Hematopoietic multipotent progenitor cell treated with erythropoietin and hydrocortisone succinate and interleukin-3 and kit ligand, for 4 days (in vitro differentiated cells): ENCODE measurements at places on chromosomes 4 and X.

DNA sequence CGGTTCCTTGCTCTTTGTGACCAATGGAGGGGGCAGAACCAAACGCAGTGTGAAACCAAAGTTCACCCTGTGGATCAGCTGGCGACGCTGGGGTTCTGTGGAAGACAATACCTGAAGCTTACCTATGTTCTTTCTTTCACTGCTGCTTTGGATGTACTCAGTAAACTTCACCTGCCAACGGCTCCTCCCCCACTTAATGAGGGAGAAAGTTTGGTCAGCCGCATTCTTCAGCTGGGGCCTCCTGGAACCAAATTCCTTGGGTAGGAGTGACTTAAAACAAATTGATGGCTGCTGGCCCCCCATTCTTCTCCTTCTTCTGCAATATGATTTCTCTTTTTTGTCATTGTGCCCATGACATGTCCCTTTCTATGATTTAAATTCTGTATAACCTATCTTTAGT lies 282.4 kb downstream of the ANK2 start:
- DNase-seq, result no peak

DNA sequence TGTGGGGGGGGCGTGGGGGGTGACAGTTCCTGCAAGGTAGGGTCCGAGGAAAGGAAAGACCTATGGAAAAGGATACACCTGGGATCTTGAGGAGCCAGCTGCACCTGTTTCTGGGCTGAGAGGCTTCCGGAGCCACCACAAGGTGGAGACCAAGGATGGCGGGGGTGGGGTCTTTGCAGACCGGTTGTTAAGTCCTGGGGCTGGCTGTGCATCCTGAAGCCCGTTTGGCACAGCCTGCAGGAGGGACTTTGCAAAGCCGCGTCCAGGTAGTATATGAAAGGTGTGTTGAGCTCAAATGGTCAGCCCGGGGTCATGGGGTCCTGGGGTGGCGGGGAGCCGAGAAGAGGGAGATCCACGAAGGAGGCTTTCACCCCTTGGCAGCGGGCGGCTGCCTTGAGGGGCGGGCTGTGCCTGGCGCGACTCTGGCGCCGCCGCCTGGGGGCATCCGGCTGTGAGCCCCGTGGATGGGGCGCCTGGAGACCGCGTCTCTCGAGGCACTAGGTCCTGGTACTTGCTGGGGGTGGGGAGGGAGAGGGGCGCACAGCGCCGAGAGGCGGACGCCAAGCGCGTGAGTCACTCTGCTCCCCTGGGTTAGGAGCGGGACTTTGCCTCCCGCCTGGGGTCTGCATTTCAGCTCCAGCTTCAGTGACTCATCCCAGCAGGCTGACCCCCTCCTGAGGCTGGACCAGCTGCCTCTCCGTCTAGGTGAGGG lies 58.2 kb upstream of the DYNLT3 start:
- peak; percentile 32 for DNase-seq

- DNase-seq, result no peak
Observed at GRCh38 chr4:108398836-108399235, 221.5 kb upstream of the RPL34 start.

GRCh38 chr4:87532109-87532508 lies 2.9 kb upstream of the SPARCL1 start:
- no peak for DNase-seq

DNA sequence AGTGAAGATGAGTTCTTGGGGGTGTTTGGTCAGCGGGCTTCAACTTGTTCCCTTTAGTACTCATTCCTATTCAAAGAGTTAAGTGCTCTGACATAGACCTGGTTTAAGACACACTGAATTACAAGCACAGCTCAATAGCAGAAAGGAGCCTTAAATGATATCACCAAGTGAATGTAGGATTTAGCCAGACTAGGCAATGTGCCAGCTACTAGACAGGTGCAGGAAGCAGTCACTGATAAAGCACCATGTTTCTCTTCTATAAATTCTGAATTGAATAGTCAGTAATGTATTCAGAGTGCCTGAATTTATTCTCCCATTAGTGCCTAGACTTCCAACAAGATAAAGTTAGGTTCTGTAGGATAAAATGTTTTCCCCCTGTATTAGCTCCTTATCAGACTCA lies 63.6 kb downstream of the ASB9 start:
- peak; percentile 59 for DNase-seq

DNA sequence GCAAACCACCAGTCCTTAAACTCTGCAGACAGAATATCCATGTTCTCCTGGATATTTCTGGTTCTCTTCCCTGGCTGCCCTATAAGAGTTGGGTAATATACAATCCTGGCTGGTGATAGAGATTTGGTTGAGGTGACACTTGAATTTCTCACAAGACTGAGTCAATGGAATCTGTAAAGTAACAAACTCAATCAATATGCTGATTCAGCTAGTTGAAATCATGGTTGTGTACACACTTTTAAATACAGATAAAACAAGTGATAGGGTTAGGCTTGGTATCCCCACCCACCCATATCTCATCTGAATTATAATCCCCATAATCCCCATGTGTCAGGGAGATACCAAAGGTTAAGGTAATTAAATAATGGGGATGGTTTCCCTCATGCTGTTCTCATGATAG lies 349.2 kb upstream of the MAD2L1 start:
- no peak for DNase-seq

DNA sequence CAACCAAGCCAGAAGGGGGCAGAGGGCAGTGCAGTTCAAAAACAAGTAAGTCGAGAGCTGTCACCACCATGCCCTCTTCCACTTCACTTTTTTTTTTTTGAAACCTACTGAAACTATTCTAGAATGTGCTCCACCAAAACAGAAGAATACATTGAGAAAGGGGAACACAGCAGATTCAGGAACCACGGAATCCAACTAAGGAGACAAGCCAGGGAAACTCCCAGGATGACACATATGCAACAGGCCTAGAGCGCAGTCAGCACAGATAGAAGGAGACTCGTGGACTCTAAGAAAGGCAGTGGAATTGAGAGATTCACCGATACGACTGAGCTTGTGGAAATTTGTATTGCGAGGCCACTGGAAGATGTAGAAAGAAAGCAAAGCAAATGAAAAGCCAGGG lies 66.1 kb downstream of the PHKA2 start:
- DNase-seq, result no peak

DNA sequence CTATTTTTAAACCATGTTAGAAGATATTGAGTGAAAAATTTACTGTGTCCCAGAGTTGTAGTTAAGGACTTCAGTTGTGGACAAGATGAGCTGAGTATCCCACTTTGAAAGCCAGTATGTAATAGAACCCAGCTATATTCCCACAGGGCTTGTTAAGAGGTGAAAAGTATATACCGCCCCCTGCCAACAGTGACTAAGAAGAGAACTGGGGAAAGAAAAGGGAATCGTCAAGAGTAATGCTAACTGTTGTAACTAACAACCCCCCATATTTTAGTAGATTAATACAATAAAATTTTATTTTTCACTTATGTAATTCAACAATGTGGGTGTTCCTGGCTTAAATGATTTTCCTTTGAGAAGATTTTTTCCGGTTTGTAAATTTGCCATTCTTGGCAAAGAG lies 250.4 kb upstream of the GIMD1 start:
- no peak for DNase-seq

GRCh38 chr4:137890812-137891211 lies 351.3 kb downstream of the SLC7A11 start:
- DNase-seq, result no peak
